SJCRH30 (cell line): ENCODE measurements at places on chromosomes 1 and 21. TPM values are rescaled to one million over a fixed set of nuclear protein-coding genes. Genes with fewer than 3 reads are reported as not detected.

The LORICRIN gene
- total RNA-seq: not detected in 2 replicates

DNA sequence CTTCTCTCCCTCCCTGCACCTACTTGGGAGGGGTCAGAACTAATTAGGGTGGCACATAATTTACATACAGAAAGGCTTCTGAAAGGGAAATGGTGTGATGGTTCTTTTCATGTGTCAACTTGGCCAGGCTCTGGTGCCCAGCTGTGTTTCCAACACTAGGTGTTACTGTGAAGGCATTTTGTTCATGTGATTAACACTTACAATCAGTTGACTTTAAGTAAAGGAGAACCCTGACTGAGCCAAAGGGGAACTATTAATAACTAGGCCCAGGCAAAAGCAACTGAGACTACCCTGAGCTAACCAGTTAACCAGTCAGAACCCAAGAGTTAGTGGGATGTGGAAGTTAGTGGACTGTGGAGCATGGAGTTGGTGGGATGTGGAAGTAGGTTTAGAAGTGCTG is 114.9 kb downstream of the SEC16B start:
- H3K27me3 ChIP-seq: no peaks in the 10 kb centered on the region
- no peaks in the 10 kb centered on the region for H3K4me1 ChIP-seq
- no peak for DNase-seq

The VWA1 gene
- total RNA-seq: 0.58 and 3.3 TPM in 2 replicates

The AQP10 gene
- not detected in 2 replicates for total RNA-seq

- H3K4me3 ChIP-seq: no peak overlapping the region
- H3K27me3 ChIP-seq: no peaks in the 10 kb centered on the region
- H3K36me3 ChIP-seq: no peaks in the 10 kb centered on the region
These were observed 2.9 kb downstream of the QSOX1 start for GRCh38 chr1:180157576-180158057.

GRCh38 chr1:11541956-11542355 is 63.0 kb downstream of the DISP3 start:
- no peak overlapping the region for H3K4me3 ChIP-seq
- no peaks in the 10 kb centered on the region for H3K4me1 ChIP-seq
- peaks cover 19% of the 10 kb centered on the region for H3K27me3 ChIP-seq
- no peak for DNase-seq
- H3K27ac ChIP-seq: no peak overlapping the region

DNA sequence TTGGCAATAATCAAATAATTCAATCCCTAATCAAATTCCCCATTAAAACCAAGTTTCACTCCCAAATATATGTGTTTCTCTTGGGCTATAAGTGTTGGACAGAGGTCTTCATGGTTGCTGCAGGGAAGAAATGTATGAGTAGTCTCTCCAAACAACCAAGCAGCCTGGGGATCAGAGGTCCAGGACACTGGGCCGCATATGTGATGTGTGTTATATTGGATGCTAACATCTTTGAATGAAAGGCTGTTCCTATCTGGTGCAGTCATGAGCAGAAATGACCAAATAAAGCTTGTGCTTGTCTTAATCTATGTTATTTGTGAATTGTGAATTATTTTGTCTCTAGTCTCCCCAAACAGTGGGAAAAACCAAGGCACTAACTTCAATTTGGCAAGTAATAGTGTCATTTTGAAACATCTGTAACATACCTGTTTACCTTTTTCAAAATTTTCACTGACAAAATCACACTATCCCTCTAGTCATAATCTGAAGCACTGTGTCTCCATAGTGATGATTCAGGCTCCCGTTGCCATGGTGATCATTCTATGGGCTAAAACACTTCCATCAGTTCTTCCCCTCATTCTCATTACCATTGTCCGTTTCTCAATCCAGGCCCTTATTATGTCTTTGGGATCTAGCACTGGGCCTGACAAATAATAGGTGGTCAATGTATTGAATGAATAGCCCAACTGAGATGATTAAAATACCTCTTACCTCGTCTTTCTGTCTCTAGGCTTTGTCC is 12.5 kb upstream of the TADA1 start:
- DNase-seq: no peak
- no peaks in the 10 kb centered on the region for H3K4me1 ChIP-seq
- H3K27ac ChIP-seq: no peak overlapping the region
- H3K27me3 ChIP-seq: no peaks in the 10 kb centered on the region
- no peak overlapping the region for H3K4me3 ChIP-seq

DNA sequence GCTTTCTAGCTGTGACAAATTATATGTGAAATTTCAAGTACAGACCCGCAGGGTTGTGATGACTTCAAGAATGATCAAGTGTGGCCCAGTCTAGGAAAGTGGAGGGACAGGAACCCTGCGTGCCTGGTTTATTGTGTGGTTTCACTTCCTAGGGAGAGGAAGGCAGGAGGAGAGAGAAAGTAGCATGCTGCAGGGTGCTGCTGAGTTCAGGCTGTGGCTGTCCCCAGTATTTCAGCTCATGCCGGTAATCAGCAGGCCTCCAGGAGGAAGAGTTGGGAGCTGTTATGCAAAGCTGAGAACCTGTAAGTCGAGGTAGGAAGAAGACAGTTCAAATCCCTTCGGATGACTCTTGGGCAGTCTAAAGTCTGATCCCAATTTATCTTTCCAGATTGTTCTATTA is 140.4 kb downstream of the ROR1 start:
- DNase-seq: no peak
- H3K27ac ChIP-seq: no peak overlapping the region
- no peaks in the 10 kb centered on the region for H3K27me3 ChIP-seq
- H3K4me1 ChIP-seq: peaks cover 2% of the 10 kb centered on the region; the same call in 1 of the 2 replicates

DNA sequence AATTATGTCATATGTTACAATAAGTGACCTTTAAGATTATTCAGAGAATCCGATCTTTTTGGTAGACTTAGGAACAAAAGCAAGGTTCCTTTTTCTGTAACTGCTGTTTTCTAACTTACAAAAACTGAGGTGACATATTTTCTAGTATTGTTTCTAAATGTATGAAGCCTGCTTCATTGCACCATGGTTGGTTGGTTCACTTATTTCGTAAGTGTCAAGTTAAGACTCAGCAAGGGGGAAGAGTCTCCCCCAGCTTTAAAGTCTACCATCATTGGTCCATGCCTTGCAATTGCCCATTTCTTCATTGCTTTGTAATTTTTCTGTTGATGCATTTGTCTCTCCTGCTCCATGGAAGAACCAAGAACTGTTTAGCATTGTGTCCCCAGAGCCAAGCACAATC is 136.9 kb downstream of the DISC1 start:
- no peaks in the 10 kb centered on the region for H3K27me3 ChIP-seq
- H3K4me3 ChIP-seq: no peak overlapping the region
- H3K36me3 ChIP-seq: no peaks in the 10 kb centered on the region
- no peak overlapping the region for H3K27ac ChIP-seq
- no peaks in the 10 kb centered on the region; the same call in 1 of the 2 replicates for H3K4me1 ChIP-seq

The FCRL5 gene
- 0.02 TPM in 1 of 2 replicates, not detected in the other for total RNA-seq

GRCh38 chr1:164524810-164525209 is 34.2 kb upstream of the PBX1 start:
- H3K27me3 ChIP-seq: no peaks in the 10 kb centered on the region
- 0 out of 2 replicates have a peak, but pooled peaks cover under 1% of the 10 kb centered on the region for H3K4me1 ChIP-seq
- no peak overlapping the region for H3K27ac ChIP-seq
- no peak for DNase-seq
- H3K36me3 ChIP-seq: no peaks in the 10 kb centered on the region

The ALG14 gene
- total RNA-seq: 4.6 and 5.5 TPM in 2 replicates

DNA sequence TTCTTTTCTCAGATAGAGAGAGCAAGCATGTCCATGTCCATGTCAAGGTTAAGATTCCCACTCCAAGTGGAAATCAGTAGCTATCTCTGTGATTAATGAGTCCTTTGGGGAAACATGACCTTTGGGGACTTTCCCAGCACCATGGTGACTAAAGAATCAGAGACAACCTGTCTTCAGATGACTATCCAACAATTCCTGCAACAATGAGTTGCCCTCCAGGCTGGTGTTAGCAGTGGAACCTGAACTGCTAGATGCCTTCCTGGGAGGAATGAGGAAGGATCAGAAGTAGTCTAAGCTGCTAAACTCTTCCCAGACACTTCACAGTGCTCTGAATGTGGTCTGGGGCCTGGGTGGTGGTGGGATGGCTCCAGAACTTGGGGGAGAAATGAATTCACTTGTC is 6.5 kb downstream of the S100A9 start:
- no peaks in the 10 kb centered on the region for H3K27me3 ChIP-seq
- no peak for DNase-seq
- no peak overlapping the region for H3K27ac ChIP-seq
- H3K4me1 ChIP-seq: no peaks in the 10 kb centered on the region

DNA sequence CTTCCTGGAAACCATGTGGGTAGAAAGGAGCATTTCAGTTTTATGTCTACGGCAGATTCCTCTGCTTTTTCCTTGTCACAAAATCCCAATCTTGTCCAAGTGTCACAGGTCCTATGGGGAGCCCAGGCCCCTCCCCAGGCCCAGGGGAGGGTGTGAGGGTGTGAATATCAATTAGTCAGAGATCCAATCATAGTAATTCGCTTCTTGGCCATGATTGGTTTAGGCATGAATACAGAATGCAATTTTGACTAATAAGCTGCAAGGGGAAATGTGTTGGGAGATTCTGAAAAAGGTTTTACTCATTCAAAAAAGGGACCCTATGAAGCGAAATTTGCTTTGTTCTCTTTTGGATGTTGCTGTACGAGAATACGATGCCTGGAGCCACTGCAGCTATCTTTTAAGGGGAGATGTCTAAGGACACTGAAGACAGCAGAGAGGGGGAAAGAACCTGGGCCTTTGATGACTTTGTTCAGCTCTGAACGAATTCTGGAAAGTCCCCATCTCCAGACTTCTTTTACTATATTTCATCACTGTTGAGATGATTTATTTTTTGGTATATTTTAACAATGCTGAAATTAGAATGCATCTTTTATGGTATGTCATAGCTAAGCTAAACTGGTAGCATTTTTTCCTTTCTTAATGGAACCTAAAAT is 18.2 kb downstream of the TSPAN2 start:
- H3K36me3 ChIP-seq: no peaks in the 10 kb centered on the region
- no peaks in the 10 kb centered on the region for H3K27me3 ChIP-seq
- H3K4me3 ChIP-seq: no peak overlapping the region
- H3K4me1 ChIP-seq: peaks cover 15% of the 10 kb centered on the region
- DNase-seq: no peak
- H3K27ac ChIP-seq: no peak overlapping the region

The SPATC1L gene
- total RNA-seq: 22.3 and 27.5 TPM in 2 replicates

The OPN3 gene
- 12.1 and 13.3 TPM in 2 replicates for total RNA-seq

DNA sequence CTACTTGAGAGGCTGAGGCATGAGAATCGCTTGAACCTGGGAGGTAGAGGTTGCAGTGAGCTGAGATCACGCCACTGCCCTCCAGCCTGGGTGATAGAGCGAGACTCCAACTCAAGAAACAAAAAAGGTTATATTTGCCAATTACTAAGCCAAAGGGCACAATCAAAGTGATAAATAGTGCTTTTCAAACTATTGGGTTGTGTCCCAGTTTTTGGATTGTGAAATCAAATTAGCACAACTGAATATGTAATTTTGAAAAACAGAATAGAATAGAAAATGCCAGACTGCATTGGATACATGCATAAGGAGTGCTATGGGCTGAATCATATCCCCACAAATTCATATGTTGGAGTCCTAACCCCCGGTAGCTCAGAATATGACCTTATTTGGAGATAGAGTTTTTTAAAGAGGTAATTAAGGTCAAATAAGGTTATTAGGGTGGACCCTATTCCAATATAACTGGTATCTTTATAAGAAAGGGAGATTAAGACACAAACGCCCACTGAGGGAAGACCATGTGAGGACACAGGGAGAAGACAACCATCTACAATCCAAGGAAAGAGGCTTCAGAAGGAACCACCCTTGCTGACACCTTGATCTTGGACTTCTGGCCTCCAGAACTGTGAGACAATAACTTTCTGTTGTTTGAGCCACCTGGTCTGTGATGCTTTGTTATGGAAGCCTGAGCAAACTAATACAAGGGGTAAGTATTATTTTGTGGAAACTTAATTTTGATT is 42.9 kb upstream of the HUNK start:
- no peak overlapping the region for H3K4me3 ChIP-seq
- H3K27ac ChIP-seq: no peak overlapping the region
- DNase-seq: no peak
- H3K36me3 ChIP-seq: no peaks in the 10 kb centered on the region

GRCh38 chr21:34191876-34192275 is 118.5 kb downstream of the MRPS6 start:
- no peaks in the 10 kb centered on the region for H3K27me3 ChIP-seq
- no peaks in the 10 kb centered on the region for H3K4me1 ChIP-seq
- DNase-seq: no peak
- no peak overlapping the region for H3K27ac ChIP-seq
- H3K4me3 ChIP-seq: no peak overlapping the region

- no peak overlapping the region for H3K27ac ChIP-seq
- 0 out of 2 replicates have a peak, but pooled peaks cover 3% of the 10 kb centered on the region for H3K36me3 ChIP-seq
- no peak overlapping the region for H3K4me3 ChIP-seq
These were observed 9.9 kb upstream of the DCAF6 start for GRCh38 chr1:167926486-167926997.
